HS-27A (cell line): ENCODE measurements at places on chromosomes 7 and 10.

GRCh38 chr10:124685261-124685660 lies 58.9 kb downstream of the FAM53B start:
- no peak for DNase-seq

- no peak for DNase-seq
Observed at GRCh38 chr10:33722067-33722466, 387.6 kb upstream of the NRP1 start.

GRCh38 chr10:129741978-129742741 lies 221.9 kb downstream of the EBF3 start:
- no peak for DNase-seq

DNA sequence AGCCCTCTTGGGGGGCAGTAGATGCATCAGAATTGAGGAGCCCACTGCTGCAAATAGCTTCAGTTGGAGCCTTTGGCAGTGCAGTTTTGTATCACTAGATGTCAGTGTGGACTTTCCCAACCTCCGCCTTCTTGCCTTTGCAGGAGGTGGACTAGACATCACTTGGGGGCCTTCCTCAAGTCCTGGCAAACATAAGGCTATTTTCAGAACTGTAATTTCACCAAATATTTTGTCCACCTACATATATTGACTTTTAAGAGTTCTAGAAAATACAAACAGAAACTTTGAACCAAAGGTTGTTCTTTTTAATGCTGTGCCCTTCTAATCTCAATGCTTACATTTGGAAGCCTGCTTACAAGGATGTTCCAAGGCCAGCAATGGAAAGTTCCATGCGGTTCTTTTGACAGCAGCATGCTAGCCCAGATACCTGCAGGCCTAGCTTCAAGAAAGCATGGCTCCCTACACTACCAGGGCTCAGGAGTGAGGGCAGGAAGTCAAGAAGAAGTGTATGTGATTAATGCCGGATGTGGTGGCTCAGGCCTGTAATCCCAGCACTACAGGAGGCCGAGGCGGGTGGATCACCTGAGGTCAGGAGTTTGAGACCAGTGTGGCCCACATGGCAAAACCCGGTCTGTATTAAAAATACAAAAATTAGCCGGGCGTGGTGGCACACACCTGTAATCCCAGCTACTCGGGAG lies 8.0 kb upstream of the ZNRF2 start:
- DNase-seq: no peak

GRCh38 chr10:123558651-123559050 lies 107.5 kb upstream of the GPR26 start:
- DNase-seq: no peak
